Stimulated activated CD8-positive, alpha-beta memory T cell treated with anti-CD3 and anti-CD28 coated beads, Interleukin-15, amount 100 ng/mL, for 1 hour (primary cell): ENCODE measurements at places on chromosomes 1 and 21.

DNA sequence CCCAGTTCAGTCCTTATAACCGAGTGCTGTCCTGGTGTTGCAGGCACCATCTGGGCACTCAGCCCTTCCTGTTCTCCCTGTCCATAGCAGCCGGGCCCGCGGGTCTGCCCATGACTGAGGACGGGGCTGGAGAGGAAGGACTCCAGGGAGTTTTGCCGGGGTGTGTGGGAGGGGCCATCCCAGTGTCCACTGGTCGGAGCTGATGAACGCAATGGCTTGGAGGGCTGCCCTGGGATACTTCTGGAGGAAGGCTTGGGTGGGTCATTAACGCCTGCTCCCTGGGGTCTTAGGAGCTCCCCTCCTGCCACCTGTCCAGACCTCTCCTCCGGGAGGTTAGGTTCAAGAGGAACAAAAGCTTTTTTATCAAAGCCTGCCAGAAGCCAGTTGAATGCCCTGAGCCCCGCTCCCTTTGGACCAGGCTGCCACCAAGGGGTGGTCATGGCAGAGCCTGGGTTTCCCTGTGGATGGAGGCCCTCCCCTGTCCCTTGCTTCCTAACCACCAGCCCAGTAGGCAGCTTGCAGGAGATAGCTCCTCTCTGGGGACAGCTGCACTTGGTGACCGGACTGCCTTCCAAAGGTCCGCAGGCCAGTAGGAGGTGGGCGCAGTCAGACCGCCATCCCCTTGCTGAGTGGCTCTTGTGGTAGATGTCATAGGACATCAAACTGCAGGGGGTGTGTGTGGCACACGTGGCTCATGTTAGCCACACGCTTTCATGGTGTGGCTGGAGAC is 61.3 kb downstream of the TRIM11 start:
- no peak for DNase-seq

DNA sequence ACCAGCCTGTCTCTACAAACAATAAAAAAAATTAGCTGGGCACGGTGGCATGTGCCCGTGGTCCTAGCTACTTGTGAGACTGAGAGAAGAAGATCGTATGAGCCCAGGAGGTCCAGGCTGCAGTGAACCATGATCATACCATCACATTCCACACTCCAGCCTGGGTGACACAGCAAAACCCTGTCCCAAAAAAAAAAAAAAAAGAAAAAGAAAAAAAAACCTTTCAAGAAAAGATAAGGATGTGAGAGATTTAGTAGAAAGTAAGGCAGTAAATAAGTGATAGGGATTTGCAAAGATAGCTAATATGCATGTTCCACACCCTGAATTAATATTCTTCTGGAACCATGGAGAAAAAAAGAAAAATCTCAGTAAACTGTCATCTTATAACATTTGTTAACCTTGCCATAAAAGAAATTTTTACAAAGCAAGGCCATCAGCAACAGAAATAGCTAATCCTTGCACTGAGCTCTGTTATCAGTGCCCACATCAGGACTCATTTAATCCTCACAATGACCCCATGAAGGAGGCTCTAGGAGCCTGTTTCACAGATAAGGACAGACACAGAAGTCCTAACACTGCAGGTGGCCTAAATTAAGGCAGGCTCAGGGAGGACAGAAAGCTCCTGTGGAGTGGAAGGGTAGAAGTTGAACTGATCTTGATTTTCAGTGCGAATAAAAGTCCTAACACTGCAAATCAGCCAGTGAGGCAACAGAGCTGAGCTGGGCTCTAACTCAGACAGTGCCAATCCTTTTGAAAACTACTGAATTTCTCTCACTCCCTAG is 7.6 kb downstream of the GNB1 start:
- DNase-seq, result no peak

DNA sequence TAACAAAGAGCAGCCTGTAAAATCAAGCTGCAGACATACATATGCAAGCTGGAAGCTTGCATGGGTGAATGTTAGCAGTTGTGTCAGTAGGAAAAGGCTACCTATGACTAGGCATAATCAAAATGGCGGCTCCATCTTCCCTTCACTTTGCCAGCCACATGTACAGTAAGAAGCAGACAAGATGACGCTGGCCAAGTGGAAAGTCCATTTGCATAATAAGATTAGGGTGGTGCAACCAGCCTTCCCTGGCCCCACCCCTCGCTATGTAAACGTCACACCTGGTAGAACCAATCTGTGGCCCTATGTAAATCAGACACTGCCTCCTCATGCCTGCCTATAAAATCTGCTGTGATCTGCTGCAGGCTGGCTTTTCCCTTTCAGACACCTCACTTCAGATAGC is 171.9 kb upstream of the USP25 start:
- no peak for DNase-seq

- no peak for DNase-seq
Observed at GRCh38 chr21:28150778-28151177, 841.9 kb downstream of the LTN1 start.

- no peak for DNase-seq
Observed at GRCh38 chr1:185250063-185250462, 67.0 kb downstream of the IVNS1ABP start.
